ENCODE measurements at places on chromosomes 2 and 18.

GRCh38 chr2:226979004-226979403, 143.2 kb downstream of the RHBDD1 start:
- no peak for DNase-seq

- DNase-seq, result no peak
Observed at GRCh38 chr2:121993682-121994081, 238.2 kb downstream of the TSN start.

DNA sequence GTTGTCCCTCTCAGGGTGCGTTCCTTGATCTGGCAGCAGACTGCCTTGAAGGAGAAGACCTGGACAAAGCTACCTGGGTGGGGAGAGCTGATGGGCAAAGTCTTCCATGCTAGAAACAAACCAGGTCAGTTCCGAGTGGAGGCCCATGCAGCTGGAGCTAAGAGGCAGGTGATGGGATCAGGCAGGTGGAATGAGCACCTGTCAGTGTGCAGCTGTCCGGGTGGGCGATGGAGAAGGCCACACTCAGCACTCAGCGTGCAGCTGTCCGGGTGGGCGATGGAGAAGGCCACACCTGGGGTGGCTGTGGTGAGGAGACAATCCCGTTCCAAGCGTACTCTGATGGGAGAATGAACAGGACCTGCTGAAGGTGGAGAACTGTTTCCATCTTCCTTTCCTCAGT, 237.3 kb upstream of the MYT1L start:
- DNase-seq, result no peak

DNA sequence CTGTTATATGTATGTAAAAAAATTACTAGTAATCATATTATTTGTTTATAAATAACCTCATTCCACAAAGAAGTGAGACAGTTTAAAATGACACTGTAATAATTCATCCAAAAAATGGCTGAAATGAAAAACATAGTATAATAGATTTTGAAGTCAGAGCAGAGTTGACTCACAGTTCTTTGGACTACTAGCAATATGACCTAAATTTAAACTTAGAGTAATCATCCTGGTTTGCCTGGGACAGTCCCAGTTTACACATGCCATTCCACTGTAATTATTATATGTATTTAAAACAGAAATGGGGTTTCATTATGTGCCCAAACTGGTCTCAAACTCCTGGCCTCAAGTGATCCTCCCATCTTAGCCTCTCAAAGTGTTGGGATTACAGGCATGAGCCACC, 48.3 kb downstream of the CCDC88A start:
- no peak for DNase-seq

DNA sequence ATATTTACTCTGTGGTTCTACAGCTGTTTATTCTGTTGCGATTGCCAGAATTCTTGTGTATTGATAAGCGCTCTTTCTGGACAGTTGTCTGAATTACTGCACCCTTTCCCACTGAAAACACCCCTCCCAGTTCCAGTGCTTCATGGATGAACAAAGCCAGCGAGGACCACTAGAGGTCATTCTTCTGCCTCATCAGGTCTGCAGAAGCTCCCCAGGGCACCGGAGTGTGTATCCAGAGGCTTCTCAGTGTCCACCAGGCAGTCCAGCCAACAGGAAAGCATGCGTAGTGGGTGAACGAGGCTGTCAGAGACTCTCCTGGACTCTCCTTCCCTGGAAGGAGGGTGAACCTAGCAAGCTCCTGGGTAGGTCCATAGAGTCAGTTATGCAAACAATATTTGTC, 40.6 kb upstream of the INHBB start:
- DNase-seq, result no peak

GRCh38 chr2:164205347-164205746, 415.9 kb downstream of the GRB14 start:
- no peak for DNase-seq

DNA sequence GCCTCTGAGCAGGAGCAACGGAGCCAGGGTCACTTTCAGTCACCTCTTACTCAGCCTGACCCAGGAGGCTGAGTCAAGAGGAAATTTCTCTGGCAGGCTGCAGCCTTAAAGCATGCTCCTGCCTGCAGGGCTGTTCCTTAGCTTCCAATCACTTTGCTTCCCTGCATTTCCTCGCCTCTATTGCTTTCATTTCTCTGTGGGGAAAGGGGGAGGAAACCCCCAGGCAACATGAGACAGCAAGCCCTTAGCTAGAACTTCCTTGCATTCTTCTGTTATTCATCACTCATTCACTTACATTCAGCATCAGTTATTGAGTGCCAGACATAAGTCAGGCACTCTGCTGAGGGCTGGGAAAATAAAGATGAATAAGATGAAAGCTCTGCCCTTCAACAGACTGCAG, 13.0 kb downstream of the XDH start:
- DNase-seq, result no peak

GRCh38 chr2:223901854-223902253, 43.3 kb downstream of the WDFY1 start:
- no peak for DNase-seq

DNA sequence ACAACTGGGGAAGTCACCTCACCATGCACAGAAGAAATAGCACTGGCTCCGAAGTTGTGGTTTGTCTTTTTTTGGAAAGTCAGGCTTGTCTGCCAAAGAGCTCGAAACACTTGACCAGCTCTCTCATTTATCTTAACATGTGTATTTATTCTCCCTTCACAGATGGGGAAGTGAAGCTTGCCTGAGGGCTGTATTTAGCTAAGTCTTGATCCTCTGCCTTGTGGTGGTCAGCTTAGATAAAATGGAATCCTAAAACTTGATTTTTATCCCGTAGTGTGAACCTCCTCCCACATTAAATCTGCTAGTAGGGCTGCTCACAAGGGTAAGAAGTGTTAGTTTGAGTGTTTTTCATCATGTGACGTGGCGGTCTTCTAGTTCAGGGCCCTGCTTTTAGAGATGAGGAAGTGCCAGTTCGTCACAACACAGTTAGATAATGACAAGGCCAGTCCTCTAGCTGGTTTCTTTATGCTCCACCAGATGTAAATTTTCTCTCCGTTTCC, 89.7 kb downstream of the TMEM247 start:
- DNase-seq, result no peak

GRCh38 chr2:230781130-230781797, 68.6 kb downstream of the CAB39 start:
- no peak for DNase-seq
